ENCODE measurements at places on chromosomes 1 and 21.

DNA sequence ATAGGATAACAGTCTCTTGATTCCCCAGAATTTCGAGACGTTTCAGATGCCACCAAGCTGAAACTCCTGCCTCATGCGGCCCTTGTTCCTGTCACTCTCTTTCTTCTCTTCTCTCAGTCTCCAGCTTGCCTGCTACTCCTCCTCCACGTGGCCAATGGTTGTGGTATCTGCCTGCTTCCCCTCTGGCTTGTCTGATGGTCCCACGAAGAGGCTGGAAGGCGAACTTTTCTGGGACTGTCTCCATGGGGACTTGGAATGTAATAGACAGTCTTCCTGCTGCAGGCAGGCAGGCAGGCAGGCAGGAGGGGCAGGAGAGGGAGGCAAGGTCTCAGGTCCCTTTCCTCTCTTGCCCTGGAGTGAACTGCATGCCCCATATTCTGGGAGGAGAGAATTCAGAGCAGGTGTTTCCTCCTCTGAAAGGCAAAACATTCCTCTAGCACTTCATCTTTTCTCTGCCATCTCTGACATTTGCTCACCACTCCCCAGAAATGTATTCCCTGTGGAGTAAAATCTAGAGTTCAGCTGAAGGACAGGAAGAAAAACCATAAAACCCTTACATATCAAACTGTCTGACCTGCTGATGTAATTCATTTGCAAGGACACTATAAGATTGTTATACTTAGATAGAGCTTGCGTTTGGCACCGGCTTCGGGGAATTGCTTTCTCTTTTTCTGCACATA, 64.1 kb upstream of the GNG12 start:
- DNase-seq: peak; percentile 72

DNA sequence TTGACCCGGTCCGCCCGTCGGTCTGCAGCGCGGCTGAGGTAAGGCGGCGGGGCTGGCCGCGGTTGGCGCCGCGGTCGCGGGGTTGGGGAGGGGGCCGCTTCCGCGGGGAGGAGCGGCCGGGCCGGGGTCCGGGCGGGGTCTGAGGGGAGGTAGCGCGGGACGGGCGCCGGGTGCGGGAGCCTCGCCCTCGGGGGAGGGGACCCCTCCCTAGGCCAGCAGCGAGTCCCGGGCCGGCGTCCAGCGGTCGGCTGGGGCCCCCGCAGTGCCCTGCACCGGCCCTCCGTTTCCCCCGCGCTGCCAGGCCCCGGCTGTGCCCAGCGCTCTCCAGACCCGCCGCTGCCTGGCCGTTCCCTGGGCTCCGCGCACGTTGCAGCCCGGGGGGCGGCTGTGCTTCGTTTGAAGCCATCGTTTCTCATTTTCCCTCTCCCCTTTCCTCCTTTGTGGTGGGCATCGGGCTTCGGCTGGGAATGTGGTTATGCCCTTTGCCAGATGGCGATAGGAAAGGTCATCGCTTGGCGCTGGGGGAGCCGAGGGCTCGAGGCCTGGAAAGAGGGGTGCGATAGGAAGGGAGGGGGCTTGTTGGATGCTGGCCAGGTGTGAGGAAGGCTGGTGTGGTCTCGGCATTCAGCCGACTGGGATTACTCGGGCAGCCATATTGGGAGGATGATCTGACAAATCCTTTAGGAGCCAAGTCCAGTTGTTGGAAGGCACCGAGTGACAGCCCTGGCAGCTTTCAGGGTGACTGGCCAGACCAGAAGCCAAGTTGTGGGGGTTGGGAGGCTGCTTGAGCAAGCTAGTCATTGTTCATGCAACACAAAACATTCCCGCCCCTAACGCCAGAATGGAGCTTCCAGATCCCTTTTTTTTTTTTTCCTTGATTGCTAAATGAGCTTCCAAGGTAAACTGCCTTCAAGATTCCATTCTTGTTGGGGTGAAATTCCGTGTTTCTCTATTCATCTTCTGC, 753 bp downstream of the KIF1B start:
- peak; percentile 98 for DNase-seq

GRCh38 chr1:117719004-117719403, 113.2 kb downstream of the TENT5C start:
- DNase-seq: no peak

- no peak for DNase-seq
Observed at GRCh38 chr21:33109574-33110339, 39.8 kb downstream of the OLIG1 start.

GRCh38 chr1:2887941-2888855, 86.7 kb upstream of the TTC34 start:
- DNase-seq: no peak

DNA sequence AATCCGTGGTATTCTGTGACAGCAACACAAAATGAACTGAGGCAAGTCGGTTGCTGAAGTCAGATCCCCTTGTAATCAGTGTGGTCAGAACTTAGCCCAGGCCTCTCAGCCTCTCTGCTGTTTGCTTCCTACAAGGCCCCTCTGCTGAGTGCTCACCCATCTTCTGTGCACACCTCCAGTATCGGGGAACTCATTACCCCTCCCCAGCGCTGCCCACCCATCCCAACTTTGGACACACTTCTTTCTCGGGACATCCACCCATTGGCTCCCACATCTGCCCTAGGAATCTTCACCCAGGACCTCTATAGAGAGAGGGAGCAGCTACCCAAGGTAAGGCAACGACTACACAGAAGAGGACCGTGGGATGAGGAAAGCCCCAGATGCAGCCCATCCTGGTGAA, 217.5 kb downstream of the MATN1 start:
- DNase-seq: no peak

- DNase-seq: no peak
Observed at GRCh38 chr1:51326839-51327238, 3.5 kb downstream of the TTC39A start.

Measured in AG10803 (cell line).